Stimulated activated CD8-positive, alpha-beta memory T cell treated with anti-CD3 and anti-CD28 coated beads, Interleukin-15, amount 100 ng/mL, for 24 hours (primary cell): ENCODE measurements at places on chromosomes 4 and X.

DNA sequence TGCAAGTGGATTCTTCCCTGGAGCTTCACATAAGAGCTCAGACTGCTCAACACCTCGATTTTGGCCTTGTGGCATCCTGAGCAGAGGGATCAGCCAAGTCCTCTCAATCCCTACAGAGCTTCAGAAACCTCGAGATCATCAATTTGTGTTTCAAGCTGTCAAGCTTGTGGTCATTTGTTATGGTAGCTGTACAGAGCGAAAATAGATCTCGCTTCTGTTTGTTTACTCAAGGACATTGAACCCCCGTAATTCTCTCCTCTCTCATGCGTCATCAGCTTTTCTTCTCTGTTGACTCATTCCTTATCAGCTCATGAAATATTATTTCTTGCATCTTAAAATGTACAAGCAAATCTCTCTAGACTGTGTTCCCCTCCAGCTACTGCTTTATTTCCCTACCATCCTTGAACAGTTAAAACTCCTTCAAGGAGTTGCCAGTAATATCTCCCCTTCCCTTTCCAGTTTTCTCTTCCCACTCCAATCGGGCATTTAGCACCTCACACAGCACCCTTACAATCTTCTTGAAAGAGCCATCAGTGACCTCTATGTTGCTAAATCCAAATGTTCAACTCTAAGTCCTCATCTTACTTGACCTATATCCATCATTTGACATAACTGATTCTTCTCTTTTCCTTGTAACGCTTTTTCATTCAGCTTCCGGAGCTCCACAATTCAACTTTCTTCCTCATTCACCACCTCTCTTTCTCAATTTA, 106.2 kb upstream of the FAT1 start:
- DNase-seq, result no peak

DNA sequence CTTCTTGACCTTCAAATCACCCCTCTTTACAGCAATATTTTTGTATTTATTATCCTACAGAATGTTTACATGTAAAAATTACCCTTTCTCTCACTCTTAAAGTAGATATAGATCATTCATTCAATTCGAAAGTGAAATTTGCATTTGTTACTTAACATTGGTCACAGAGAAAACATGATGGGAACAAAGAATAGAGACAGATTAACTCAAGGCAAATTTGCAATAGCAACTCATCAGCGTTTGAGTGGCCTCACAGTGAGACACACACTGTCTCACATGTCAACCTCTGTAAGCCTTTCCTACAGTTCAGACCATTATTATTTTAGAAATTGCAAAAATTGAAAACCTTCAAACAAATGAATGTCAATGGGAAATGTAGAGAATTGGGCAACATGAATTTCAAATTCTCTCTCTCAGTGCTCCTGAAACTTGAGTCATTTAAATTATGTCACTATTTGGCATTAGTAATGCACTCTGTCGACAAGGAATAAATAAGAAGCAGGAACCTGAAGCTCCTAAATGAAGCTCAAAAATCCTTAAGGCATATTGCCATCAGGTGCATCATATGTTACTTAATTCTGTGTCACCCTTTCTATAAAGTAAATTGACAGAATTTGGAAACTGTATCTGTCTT, 148.3 kb upstream of the ANXA10 start:
- no peak for DNase-seq

GRCh38 chr4:112109360-112110058, 35.7 kb upstream of the FAM241A start:
- DNase-seq, result no peak

- DNase-seq, result no peak
Observed at GRCh38 chr4:125070861-125071260, 243.9 kb upstream of the FAT4 start.

DNA sequence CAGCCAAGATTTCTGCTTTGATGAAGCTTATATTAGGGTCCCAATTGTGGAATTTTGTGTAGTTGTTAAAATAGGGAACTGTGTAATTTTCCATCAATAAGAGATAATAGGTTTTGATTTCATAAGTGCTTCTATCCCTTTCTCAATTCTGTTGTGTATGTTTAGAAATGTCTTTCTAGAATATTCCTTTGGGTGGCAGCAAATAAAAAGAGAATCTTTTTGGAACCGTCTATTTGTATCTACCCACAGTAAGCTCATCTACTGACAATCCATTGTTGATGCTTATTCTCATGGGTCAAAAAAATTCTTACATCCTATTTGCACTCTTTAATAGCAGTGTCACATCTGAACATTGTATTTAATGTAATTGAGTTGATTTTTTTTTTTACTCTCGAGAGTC, 61.7 kb downstream of the TMA16 start:
- no peak for DNase-seq

DNA sequence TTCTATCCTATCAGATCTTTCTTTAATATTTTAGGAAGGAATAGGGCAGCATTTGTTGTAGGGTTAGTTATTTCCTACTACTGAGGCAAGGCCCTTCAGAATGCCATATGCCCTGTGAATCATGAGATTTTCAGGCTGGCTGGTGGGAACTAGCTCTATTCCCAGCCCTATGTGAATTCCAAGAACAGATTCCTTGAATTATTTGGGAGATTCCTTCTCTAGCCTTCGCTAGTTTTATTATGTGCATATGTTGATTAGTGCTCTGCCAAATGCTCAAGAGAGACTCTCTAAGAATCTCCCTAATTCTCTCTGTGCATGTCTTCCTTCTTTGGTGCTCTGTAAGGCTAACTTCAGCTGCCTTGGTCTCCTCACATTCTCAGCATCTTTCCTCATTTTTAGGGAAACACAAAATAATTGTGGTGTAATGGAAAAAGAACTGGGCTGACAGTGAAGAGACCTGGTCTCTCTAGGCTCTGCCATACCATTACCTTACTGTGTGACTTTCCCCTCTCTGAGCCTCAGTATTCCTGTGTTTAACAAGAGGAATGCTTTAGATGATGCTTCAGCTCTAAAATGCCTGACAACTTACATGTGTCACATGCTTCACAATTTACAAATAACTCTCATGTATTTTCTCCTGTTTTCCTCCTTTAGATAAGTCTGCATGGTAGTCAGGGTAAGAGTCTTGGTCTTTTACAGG, 79.7 kb downstream of the VMA21 start:
- DNase-seq, result no peak

DNA sequence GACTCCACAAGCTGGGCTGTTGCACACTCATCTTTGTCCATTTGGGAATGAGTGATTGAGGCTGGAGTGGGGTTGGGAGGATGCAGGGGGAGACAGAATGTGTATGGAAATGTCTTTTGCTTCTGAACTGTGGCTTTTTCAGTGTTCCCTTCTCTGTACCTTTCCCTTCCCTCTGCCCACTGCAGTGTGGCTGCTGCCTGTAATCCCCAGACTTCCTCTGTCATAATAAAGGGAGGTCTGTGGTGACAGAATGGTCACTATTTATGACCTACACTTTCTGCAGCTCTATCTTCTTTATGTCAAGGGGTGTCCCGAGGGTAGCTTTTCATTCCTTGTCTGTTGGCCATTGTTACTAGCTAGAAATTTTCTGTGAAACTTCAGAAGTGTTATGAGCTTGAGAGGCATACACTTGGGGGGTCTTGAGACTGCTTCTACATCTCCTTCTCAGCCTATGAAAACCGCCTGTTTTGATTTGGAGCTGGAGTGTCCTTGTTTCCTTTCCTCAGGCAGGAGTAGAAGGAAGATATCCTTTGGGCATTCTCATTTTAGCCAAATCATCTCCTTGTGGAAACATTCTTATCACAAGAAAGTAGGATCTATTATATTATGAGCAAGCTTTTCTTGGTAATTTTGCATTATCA, 63.0 kb downstream of the ANK2 start:
- DNase-seq, result no peak

- DNase-seq, result no peak
Observed at GRCh38 chrX:44945736-44946135, 72.7 kb downstream of the KDM6A start.

GRCh38 chr4:86380181-86380724, 20.4 kb upstream of the MAPK10 start:
- no peak for DNase-seq

GRCh38 chrX:123755107-123755506, 22.3 kb upstream of the THOC2 start:
- DNase-seq, result no peak

DNA sequence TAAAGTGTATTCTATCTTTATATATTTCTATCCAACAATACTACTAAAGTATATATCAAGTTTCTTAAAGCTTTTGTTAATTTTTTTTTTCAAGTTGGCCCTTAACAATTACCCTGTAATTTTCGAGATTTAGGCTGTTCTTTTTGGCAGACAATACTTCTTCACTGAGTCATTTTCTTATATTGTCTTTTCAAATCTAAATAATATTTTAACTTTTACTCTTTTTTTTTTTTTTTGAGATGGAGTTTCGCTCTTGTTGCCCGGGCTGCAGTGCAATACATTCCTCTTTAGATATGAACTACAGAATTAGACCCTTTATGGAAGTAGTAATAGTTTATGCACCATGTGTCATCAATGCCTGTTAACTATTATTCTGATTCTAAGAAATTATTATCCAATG, 120.7 kb downstream of the GLRA3 start:
- no peak for DNase-seq

- DNase-seq, result no peak
Observed at GRCh38 chr4:83305187-83305586, 20.6 kb upstream of the COQ2 start.

- no peak for DNase-seq
Observed at GRCh38 chr4:38242822-38243387, 282.7 kb downstream of the PTTG2 start.

- DNase-seq, result no peak
Observed at GRCh38 chr4:24632011-24632410, 47.7 kb upstream of the DHX15 start.

GRCh38 chrX:129663171-129663570, 8.4 kb upstream of the APLN start:
- no peak for DNase-seq

DNA sequence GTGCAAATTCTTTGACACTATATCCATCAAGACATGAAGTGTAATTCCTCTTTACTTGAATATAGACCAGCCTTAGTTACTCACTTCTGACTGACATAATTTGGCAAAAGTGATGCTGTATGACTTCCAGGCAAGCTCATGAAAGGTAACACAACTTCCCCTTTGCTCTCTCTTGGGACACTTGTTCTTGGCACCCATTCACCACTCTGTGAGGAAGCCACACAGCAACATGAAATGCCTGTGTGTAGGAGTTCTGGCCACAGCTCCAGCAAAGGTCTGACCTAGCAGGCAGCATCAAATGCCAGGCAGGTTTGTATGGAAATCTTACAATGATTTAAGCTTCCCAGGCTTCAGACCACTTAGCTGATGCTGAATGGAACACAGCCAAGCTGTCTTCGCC, 280.3 kb downstream of the PDHA2 start:
- no peak for DNase-seq

GRCh38 chr4:99876946-99877345, 17.3 kb downstream of the LAMTOR3 start:
- no peak for DNase-seq

GRCh38 chr4:7842384-7843279, 97.0 kb downstream of the AFAP1 start:
- DNase-seq, result no peak

- DNase-seq, result no peak
Observed at GRCh38 chr4:66052426-66052825, 382.1 kb upstream of the EPHA5 start.

GRCh38 chrX:110383414-110383813, 24.8 kb downstream of the RTL9 start:
- no peak for DNase-seq

DNA sequence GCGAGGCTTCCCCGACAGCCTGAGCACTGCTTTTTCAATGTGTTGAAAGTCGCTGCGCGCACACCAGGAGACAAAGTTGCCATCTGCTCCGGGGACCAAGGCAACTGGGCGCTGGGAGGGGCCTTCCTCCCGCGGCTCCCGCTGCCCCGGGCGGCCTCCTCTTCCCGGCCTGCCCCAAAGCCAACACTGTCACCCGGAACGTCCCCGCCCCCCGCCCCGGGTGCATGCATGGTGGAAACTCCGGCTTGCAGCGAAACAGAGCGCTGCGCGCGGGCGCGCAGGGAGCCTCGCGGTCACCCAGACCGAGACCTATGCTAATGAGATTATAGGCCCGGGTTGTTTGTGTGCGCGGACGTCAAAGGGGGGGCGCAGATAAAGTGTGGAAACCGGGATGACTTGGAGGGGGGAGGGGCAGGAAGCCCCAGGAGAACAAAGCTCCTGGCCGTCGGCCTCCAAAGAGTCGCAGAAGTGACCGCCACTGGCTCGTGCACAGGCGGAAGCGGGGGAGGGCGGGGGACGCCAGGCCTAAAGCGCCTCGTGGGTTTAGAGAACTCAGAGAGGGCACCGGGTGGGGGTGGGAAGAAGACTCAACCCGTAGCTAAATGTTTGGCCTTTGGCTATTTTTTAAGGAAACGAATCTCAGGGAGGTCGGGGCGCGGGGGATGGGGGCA, 88.8 kb downstream of the BCOR start:
- no peak for DNase-seq

DNA sequence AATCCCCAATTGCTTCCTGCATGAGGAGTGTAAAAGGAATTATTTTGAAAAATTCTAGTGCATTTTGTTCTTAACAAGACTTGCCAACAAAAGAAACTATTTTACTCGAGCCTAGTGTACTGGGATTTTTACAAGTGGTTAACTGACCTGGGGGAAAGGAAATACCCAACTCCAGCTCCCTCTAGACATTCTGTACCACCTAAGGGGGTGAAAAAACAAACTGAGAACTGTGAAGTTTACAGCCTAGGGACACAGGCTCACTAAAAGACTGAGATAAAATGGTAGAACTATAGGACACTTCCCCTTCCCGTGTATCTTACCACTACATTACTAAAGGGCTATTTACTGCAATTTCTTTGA, 2.6 kb upstream of the ADH5 start:
- no peak for DNase-seq

- no peak for DNase-seq
Observed at GRCh38 chr4:96543346-96543745, 703.5 kb downstream of the PDHA2 start.

GRCh38 chr4:93710101-93710846, 118.3 kb upstream of the ATOH1 start:
- no peak for DNase-seq

- no peak for DNase-seq
Observed at GRCh38 chr4:148239494-148239985, 202.7 kb downstream of the NR3C2 start.

- no peak for DNase-seq
Observed at GRCh38 chr4:472881-473569, 25.9 kb downstream of the ZNF721 start.

DNA sequence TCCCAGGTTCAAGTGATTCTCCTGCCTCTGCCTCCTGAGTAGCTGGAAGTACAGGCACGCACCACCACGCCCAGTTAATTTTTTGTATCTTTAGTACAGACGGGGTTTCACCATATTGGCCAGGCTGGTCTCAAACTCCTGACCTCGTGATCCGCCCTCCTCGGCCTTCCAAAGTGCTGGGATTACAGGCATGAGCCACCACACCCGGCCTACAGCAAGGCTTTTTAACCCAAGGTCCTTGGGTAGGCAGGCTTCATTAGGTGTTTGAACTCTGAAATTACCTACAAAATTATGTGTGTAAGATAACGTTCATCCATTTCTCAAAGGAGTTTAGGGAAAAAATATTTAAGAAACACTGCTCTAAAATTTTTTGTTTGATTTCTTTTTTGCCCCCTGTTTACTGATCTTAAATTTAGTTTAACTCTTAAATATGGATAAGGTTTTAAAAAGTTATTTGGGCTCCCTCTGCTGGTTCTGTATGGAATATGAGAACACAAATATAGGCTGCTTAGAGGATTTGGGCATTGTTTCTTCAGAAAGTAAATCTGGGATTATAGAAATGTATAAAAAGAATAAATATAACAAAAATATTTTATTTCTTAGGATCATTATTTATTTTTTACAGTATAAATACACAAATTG, 92.8 kb downstream of the CBR4 start:
- no peak for DNase-seq

GRCh38 chr4:150318527-150318926, 240.3 kb downstream of the DCLK2 start:
- DNase-seq, result no peak
